ENCODE measurements at places on chromosomes 11 and 22.

- DNase-seq = no peak
Observed at GRCh38 chr11:75344186-75344585, 7.3 kb downstream of the ARRB1 start.

DNA sequence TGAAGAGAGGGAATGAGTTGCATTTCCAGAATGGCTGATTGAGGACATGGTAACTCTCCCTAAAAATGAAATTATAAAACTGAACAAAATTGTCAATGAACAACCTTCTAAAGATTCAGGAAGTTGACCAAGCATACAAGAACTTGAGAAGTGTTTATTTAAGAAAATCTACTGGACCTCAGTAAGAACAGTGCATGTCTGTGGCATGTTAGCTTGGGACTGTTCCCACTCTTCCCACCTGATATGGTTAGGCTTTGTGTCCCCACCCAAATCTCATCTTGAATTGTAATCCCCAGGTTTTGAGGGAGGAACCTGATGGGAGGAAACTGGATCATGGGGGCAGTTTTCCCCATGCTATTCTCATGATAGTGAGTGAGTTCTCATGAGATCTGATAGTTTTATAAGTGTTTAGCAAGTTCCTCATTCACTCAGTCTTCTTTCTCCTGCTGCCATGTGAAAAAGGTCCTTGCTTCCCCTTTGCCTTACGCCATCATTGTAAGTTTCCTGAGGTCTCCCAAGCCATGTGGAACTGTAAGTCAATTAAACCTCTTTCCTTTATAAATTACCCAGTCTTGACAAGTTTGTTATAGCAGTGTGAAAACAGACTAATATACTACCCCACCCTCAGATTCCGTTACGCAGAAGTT is 15.4 kb downstream of the MS4A13 start:
- DNase-seq = no peak

GRCh38 chr11:35030716-35031213 is 108.2 kb upstream of the CD44 start:
- peak; percentile 87 for DNase-seq

GRCh38 chr11:102456381-102456780 is 3.8 kb upstream of the TMEM123 start:
- no peak for DNase-seq

DNA sequence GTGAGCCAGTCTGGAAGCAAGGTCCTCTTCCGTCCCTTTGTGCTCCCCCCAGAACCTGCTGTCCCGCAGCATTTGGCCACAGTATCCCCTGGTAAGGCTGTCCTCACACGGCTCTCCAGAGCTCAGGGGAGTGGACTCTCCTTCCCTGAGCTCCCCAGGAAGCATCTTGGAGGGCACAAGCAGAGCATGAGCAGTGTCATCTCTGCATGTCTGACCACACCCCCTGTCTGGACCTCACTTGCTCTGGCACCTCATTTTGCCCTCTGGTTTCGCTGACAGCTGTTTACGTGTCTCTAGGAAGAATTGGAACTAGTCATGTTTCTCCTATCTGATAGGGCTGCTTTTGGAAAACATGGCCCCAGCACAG is 15.5 kb downstream of the DCPS start:
- DNase-seq = no peak

- DNase-seq = no peak
Observed at GRCh38 chr11:33553486-33553885, 147.1 kb downstream of the C11orf91 start.

- DNase-seq = no peak
Observed at GRCh38 chr11:35358391-35358790, 61.0 kb downstream of the SLC1A2 start.

DNA sequence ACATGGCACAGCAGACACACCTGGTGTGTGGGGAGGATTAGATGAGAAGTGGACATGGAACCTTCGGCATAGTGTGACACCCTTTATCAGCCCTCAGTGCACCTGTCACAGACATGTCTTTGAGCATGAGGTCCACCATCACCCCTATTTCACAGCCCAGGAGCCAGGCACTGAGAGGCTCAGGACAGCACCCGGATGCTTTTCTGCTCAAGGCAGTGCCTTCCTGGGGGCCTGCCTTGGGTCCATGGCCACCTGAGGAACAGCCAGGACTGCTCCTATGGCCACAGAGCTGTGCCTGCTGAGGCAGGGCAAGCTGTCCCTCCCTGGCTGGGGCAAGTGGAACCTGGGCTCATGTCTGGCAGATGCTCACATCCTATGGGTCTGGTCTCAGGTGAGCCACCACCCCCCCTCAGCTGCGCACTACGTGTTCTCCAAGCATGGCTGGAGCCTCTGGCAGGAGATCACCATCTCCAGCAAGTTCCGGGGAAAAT is 75.8 kb downstream of the MORC2 start:
- no peak for DNase-seq

- peak; percentile 82 for DNase-seq
Observed at GRCh38 chr22:46758867-46759290, 3.6 kb upstream of the TBC1D22A start.

DNA sequence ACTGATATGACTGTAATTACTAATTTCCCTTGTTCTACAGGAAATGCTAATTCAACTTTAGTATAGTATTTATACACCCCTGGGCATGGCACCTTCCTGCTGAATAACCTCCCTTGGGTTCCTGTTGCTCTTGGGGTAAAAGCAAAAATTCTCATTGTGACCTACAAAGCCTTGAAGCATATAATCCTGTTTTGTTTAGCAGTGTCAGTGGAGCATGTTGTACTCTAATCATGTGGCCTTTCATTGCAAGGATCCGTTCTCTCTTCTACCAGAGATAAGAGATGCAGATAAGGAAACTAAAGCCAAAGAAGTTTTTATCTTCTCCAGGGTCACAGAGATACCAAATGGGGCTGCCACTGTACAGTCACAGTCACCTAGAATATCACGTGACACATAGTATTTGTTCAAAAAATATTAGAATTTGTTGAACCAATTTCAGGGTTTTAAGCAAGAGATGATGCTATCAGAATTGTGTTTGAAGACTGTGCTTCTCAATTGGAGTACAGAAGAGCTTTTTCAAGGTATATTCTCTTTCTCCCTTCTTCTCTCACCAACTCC is 25.1 kb downstream of the CSRP3 start:
- no peak for DNase-seq

GRCh38 chr11:113448316-113448677 is 26.9 kb downstream of the DRD2 start:
- no peak for DNase-seq

DNA sequence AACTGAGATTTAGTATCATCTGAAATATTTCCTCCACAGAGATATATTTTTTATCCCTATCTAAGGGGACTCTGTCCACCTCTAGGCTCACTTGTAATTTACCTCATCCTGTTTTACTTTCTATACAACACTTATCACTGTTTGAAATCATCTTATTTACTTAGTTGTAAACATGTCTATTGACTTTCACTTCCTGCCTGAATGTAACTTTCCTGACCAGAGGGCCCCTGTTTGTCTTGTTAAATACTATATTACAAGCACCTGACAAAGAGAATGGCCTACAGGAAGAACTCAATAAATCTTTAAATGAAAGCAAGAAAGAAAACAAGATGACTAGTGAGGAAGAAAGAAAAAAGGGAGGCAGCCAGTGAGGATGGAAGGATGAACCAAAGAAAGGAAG is 1727.5 kb downstream of the LRRC4C start:
- no peak for DNase-seq

DNA sequence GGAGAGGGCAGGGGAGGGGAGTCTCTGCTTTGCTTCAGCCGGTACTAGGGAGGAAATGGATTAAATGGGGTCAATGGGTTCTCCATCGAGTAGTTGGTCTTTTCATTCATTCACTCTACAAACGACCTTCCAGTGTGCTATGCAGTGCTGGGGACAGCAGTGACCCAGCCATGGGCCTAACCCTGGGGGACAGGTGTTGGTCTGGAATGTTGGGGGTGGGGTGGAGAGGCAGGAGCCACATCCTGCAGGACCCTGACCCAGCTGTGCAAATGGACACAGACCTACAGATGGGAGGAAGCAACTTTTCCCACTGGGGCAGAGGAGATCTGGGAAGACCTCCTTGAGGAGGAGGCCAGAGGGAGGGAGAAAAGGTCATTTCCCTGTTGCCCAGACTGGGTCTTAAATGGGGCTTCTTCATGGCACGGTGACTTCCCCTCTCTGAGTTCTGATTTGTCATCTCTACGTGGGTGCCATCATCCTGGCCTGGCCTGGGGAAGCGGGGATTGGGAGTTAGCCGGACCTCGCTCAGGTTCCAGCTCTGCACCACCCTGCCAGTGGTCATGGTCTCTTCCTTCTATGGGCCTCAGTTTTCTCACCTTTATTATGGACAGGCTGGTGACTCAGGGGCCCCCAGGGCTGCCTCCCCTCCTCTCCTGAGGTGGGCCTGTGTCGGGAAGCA is 2.0 kb downstream of the CYTH4 start:
- no peak for DNase-seq

- DNase-seq = no peak
Observed at GRCh38 chr11:15800111-15800800, 556.1 kb downstream of the SOX6 start.

GRCh38 chr22:39958009-39958711 is 2.0 kb upstream of the TMA7B start:
- no peak for DNase-seq

- no peak for DNase-seq
Observed at GRCh38 chr11:1348796-1349326, 39.4 kb upstream of the TOLLIP start.

DNA sequence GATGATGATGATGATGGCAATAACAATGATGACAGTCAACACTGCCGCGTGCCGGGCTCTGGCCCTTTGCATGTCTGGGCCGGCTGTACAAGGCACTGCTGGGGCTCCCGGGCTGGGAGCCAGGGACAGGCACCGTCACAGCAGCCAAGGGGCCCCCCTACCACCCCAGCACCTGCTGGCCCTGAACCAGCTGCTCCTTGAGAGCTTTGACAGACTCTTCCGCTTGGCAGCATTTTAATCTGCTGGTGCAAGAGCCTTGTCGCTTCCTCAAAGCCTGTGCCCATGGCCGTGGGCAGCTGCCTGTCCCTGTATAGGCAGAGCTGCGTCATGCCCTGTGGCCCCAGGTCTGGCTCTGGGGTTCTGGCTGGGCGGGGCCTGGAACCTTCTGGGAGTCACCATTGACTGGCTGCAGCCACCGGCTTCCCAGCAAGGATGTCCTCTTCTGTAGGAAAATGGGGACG is 12.9 kb upstream of the MUC6 start:
- DNase-seq = no peak

- no peak for DNase-seq
Observed at GRCh38 chr11:88173956-88174355, 1.3 kb downstream of the RAB38 start.

DNA sequence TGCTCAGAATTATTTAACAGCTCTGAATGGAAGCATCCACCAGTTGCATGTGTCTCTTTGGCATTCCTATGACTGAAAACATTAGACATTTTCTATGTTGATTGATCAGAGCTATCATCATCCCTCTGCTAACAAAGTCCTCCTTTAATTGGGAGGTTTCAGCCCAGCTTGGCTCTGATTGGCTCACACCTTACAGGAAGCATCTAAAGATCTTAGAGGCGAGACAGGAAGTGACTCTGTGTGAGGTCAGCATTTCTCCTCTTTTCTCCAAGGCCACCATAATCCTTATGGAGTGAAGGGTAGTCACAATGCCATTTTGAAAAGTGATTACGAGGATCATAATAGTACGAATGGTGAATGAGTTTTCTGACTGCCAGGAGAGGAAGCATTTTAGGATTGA is 260.8 kb downstream of the MIAT start:
- DNase-seq = no peak

GRCh38 chr11:67389477-67389876 is 2.3 kb upstream of the RAD9A start:
- DNase-seq = peak; percentile 25

GRCh38 chr11:133829566-133829965 is 15.7 kb downstream of the SPATA19 start:
- no peak for DNase-seq
